Activated CD4-positive, alpha-beta T cell treated with anti-CD3 and anti-CD28 coated beads, Interleukin-2, Interleukin-6, amounts not matched to agents 100 ng/mL and 50 ng/mL, durations not matched to agents 16 hours and 8 hours (primary cell): ENCODE measurements at places on chromosomes 7 and 10.

DNA sequence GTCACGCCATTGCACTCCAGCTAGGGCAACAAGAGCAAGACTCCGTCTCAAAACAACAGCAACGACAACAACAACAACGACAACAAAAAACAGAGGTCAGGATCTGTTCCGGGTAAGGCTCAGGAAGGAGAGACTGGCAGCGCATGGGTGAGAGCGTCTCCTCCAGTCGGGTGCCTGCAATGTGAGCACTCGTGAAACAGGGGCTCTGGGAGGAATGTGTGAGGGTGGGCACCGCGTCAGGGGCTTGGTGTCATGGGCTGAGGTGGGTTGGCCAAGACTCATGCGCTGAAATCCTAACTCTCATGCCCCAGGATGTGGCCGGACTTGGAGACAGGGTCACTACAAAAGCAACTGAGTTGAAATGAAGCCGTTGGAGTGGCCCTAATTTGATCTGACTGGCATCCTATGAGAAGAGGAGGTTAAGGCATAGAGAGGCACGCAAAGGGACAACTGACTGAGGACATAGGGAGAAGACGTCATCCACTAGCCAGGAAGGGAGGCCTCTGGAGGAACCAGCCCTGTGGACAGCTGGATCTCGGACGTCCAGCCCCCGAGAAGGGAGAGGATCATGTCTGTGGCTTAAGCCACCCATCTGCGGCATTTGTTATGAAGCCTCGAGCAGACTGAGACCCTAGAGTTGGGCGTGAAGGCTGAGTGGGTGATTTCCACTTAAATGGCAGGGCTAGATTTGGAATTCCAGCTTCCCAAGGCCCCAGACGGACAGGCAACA, 241.5 kb upstream of the PITRM1 start:
- no peak for DNase-seq

GRCh38 chr10:109932391-109932790, 9.1 kb upstream of the XPNPEP1 start:
- no peak for DNase-seq

DNA sequence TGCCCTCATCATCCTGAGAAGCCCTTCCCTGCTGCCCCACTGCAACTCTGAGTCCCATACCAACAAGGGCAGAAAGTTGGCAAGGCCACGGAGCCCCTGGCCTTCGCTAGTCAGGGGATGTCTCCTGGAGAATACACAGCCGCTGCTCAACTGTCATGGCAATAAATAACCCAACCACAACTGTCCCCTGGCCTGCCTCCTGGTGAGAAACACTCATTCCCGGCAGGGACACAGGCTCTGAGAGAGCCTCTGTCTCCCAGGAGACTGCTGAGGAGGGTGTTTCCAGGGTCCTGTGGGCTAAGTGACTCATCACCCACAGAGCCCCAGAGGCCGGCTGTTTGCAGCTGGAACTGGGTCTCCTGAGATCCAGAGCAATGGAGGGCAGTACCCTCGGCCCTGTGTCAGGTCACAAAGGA, 354.1 kb downstream of the TNS3 start:
- no peak for DNase-seq

DNA sequence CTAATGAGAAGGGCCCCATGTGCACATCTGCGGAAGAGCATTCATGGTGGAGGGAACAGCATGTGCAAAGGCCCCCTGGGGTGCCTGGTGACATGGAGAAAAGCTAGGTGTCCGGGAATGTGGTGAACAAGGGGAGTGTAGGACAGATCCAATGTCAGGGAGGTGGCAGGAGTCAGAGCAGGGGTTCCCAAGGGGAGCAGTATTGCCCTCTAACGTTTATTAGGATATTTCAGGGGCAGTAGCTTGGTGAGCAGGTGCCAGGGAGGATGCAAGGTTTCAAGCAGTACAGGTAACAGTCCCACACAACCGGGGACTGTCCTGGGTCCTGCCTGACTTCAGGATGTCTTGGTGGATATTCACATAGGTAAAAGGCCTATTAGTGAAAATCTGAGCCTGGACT, 209.6 kb downstream of the EMX2 start:
- no peak for DNase-seq

GRCh38 chr10:79930751-79931150, 18.2 kb downstream of the SFTPD start:
- DNase-seq, result no peak

GRCh38 chr7:131042269-131043160, 285.2 kb upstream of the MKLN1 start:
- no peak for DNase-seq
